ENCODE measurements at places on chromosomes 11 and 22.

- DNase-seq: no peak
Observed at GRCh38 chr11:96279018-96279895, 63.7 kb downstream of the MAML2 start.

DNA sequence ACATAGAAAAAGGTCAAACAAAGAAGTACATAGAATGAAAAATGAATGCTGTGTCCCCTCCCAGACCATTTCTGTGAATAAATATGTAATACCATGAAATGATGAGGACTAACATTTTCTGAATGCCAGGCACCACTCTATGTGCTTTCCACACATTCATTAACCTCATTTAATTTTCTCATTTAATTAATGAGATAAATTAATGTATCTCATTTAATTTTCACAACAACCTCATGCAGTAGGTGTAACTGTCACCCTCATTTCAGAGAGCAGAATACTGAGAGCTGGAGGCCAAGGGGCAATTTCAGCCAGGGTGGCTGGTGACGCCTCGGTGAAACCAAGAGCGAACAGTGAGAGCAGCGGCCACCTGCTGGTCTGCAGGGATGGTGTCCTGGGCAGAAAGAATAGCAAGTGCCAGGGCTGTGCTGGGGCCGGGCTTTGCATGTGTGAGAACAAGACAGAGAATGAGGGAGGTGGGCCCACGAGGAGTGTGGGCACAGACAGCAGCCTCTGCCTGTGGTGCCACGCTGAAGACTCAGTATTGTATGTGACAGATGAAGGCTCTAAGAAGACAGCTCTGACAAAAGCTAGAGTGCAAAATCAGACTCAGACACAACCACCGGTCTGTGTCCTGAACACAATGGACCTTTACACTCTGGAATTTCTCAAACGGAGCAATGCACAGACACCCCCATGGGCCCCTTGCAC, 1.8 kb upstream of the SERPIND1 start:
- DNase-seq: no peak

DNA sequence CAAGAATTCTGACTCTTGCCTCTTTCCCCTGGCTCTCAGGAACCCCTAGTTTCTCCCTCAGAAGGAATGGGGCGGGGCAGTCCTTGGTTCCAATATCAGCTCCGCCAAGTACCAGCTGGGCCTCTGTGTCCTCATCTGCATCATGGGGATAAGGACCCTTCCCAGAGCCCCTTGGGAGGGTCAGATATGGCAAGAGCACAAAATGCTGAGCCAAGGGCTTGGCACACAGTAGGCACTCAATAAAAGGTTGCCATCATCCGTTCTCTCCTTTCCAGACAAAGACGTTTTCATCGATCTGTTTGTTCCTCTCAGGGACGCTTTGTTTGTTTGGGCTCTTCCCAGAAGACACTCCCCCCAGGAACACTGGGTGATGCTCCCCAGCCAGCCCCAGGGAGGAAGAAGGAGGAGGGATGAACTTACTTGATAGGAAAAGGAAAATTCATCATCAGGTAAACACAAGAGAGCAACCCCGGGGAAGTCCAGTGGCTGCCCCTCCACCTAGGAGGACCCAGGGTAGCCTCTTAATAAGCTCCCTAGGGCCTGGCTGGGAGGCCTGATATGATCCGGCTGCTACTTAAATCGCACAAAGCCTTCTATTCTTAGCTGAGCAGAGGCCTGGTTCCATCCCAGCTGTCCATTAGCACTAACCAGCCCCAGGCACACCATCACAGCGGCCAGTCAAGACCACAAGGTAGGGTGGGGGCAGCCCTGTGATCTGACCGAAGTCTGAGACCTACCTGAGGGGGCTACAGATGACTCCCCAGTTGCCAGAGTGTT, 19.6 kb downstream of the GDPD5 start:
- DNase-seq: no peak

DNA sequence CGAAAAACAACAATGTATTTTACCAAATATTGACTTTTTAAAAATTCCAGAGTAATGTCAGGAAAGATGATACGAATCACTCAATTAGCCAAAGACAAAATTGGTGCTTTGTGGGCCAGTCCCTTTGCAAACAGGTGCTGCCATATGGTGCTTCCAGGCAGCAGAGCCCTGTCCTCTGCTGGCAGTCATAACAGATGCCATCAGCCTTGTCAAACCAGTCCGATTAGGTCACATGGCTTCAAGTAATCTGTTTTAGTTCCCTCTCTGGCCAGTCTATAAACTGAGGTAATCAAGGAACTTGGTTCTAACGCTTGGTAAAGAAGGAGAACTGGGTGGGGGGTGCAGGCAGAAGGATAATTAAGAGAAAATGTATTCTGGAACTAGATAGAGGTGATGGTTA, 49.1 kb upstream of the CAPRIN1 start:
- no peak for DNase-seq

DNA sequence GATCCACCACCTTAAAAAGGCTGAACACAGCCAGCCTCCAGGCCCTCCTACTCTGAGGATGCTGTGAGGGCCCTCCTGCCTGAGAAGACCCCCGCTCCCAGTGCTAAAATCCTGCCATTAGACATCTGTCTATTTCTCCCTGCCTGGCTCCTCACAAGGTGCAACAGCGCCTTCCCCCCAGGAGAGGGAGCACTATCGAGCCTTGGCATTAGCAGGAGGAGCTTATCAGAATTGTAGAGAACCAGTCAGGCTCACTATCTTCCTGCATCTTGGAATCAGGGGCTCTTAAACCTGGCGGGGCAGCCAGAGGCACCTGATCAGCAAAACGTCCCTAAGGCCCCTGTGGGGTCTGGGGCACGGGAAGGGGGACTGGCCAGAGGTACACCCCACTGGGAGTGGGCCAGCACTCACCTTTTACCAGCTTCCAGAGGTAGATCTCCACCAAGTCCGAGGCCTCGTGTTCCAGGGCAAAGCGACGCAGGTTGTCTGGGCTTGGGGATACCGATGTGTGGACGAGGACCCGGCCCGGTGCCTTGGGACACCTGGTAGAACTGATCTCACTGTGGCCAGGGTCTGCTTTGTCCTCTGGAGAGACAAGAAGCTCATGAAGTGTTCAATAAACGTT, 28.7 kb downstream of the CHRDL2 start:
- no peak for DNase-seq

DNA sequence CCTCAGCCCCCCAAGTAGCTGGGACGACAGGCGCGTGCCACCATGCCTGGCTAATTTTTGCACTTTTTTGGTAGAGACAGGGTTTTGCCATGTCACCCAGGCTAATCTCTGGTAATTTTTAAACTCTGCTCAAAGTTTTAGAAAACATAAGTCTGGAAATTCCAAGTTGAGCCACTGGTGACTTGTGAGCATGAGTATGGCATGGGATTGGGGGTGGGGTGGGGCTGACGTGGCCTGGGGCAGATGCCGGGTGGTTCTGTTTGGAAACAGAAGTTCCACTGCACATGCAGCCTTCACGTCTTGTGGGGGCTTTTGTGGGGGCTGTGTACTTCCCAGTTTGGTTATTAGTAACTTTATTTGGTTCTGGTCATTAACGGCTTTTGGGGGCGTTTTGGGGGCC, 67.3 kb downstream of the PTPRJ start:
- no peak for DNase-seq

DNA sequence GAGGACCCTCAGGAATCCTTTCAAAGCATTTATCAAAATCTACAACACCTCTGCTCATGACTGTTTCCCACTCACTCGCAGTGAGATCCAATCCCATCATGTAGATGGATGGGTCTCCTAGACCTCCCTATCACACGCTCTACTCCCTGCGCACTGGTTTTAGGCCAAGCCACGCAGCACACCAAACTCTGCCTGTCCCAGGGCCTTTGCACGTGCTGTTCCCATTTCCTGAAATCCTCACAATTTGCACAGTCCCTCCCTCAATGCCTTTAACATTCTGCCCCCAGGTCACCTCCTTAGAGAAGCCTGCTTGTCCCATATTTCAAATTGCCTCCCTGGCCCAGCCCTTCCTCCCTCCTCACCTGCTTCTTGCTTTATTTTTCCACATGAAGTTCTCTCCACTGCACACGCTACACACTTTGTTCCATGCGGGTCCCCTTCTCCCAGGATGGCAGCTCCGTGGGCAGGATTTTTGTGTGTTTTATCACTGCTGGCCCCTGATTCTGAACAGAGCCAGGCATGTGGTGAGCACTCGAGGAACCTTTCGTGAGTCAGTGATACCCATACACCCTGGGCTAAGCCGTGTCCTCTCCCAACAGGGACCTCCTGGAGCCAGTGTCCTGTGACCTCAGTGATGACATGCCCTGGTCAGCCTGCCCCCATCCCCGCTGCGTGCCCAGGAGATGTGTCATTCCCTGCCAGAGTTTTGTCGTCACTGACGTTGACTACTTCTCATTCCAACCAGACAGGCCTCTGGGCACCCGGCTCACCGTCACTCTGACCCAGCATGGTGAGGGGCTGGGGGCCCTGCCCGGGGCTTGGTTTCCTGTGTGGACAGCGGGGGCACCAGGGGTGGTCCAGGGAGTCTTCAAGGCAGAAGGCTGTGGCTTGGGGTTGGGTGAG, 12.2 kb downstream of the CSF2RB start:
- DNase-seq: no peak

- no peak for DNase-seq
Observed at GRCh38 chr11:32172848-32173834, 82.3 kb downstream of the RCN1 start.

Measured in cortex of kidney (tissue), 1 donor.